ENCODE measurements at places on chromosomes 1 and 21.

DNA sequence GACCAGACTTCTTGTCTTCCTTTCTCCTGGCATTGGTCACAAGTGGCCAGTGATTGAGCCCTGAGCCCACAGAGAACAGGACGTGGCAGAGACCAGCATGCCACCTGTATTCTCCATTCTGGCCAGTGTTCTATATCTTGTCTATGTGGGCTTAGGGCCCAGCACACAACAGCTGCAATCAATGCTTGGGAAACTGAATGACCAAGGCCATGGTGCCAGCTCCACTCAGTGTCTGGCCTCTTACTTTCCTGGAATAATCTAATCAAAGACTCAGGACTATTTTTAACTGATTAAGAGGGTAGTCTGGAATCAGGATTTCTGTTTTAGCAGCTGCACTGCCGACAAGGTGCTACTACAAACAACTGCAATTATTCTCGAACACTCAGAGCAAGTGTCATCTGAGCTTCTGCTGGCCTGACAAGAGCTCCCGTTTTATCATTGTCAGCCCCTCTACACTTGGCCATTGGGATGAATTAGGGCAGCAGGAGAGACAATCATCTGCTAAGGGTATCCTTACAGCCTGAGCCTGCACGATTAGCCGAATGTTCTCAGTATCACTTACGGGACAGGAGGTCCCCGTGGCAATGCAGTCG is 74.4 kb upstream of the GRIK3 start:
- no peak for DNase-seq

DNA sequence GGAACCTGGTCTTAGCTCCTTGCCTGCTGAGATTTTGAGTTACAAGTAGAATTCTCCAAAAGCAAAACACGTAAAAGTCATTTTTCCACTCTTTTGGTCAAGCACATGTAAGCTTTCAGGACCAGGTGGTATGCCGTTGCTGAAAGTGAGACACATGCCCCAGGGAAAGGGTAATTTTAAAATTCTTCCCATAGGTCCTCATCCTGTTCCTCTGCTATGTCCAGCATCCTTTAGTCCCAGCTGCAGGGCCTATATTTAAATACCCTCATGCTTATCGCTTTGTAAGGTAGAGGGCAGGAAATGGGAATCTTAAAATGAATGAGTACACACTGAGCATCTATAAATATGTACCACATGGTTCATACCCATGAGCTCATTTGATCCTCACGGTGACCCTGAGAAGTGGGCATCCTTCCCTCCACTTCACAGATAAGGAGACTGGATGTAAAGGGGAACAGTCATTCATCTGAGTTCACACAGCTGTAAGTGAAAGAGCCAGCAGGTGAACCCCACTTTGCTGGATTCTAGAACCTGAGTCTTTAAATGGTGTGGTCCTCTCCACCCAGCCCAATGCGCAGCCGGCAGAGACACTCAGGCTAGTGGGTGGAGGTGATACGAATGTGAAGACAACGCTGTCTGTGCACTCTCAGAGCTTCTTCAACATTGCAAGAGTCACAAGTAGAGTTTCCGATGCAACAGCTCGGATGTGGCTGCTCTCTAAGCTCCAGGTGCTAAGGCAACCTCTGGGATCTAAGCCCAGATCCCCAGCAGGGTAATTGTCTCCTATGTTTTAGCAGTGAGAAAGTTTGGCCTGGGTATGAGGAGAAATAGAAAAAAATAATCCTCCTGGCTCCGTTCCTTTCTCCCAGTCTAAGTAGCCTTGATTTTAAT is 163.5 kb downstream of the PLXNA2 start:
- no peak for DNase-seq

- no peak for DNase-seq
Observed at GRCh38 chr1:230097370-230097769, 30.3 kb downstream of the GALNT2 start.

- DNase-seq: no peak
Observed at GRCh38 chr1:30634507-30634906, 88.9 kb downstream of the MATN1 start.

- no peak for DNase-seq
Observed at GRCh38 chr21:33760641-33761440, 118.5 kb downstream of the ITSN1 start.

- DNase-seq: no peak
Observed at GRCh38 chr1:172845371-172845770, 186.5 kb downstream of the FASLG start.

GRCh38 chr1:231827337-231828105 is 200.9 kb downstream of the DISC1 start:
- DNase-seq: no peak

GRCh38 chr21:21163904-21164303 is 165.7 kb downstream of the NCAM2 start:
- no peak for DNase-seq

- DNase-seq: no peak
Observed at GRCh38 chr1:22334860-22335550, 116.6 kb upstream of the ZBTB40 start.

- no peak for DNase-seq
Observed at GRCh38 chr21:41653954-41654491, 112.8 kb downstream of the RIPK4 start.

- no peak for DNase-seq
Observed at GRCh38 chr1:228072658-228073043, 9.9 kb upstream of the ARF1 start.

GRCh38 chr21:18959817-18960216 is 556.2 kb upstream of the TMPRSS15 start:
- DNase-seq: no peak

DNA sequence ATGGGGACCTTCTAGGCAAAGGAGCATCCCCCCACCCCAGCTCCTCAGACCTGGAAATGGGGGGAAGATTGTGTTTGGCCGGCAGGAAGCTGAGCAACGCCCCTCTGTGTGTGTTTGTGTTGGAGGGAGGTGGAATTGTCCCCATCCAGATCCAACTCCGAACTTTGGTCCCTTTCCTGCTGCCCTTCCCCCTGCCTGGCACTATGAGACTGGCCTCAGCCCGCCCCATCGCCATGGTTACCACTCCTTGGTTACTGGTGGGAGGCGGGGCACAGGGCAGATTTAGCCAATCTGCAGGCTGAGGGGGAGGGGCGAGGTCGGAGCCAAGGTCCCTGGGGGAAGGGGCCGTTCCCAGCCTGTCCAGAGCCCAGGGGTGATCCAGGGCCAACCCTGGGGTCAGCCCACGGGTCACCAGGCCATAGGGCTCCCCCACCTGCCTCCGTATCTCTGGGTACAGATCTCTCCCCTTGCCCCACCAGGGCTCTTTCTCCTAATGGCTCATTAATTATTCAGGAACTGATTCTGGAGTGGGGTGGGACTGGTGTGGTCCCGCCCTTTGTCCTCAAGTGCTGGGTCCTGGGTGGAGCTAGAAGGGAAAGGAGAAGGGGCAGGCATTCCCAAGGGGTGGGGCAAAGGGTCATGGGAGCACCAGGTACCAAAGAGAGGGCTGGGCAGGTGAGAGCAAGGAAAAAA is 15.2 kb downstream of the PTPRF start:
- peak; percentile 47 for DNase-seq

DNA sequence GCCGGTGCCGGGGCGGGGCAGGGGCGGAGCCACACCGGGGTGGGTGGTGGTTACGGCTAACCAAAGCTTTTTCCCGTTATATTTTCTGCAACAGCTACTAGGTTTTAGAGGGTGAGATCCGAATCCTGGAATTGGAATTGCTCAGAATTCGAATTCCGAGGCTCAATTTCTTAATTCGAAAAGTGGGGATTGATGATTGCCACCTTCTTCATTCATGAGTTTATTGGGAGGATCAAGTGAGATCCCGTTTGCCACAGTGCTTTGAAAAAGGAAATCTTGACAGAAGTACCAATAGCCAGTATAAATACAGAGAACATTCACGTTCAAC is 207 bp upstream of the SVBP start:
- DNase-seq: no peak

DNA sequence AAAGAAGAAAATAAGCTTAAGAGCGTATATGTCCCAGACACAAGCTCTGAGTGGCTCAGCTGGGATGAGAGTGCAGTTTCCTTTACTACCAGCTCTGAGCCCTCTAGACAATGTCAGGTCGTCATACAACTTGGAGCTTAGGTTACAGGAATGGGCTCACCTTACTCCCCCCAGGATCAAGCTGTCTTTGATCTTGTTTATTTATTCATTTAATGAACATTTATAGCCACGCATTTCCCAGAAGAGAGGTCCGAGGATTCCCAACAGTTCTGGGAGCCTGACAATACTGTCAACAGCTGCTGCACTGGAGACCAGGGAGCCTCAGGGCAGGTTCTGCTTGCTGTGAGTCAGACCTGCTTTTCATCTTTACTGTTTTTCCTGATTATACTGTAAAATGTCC is 378.9 kb downstream of the PLPP3 start:
- DNase-seq: no peak

DNA sequence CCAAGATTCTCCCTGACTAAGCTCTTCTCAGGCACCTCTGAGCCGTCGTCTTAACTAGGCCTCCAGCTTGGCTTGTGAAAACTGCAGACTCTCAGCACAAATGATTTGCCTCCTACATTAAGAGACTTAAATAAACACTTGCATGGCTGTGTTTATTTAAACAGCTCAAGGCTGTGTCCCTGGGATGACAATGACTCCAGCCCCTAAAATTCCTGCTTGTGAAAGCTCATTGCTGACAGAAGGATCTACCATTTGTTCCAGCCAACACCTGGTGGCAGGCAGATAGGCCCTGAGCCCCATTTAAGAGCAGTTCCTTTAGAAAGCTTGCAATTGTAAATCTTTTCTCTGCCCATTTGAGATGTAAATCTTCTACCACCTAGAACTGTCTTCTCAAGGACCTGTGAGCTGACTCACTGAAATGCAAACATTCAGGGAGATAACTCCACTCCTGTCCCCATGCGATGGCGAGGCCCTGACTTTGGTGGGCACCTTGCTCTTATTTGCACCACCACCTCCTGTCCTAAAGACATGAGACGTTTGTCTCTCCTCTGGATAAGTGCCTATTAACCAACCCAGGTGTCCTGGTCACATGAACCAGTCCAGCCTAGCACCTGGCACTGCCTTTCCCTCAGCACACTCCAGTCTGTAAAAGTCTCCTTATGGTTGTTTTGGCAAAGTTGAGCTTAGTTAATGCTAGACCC is 15.1 kb upstream of the PCP4 start:
- no peak for DNase-seq

DNA sequence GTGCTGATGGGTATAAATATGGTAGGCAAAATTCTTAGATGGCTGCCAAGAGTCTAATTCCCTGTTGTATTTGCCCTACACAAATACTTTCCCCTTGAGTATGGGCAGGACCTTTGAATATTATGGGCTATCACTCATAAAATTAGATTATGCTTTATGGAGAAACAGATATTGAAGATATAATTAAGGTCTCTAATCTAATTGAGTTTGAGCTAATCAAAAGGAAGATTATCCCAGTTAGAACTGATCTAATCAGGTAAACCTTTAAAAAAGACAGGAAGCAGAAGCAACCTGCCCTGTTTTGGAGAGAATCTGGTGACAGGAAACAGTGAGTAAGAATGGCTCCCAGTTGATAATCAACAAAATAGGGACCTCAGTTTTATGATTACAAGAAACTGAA is 609.0 kb upstream of the PRMT6 start:
- no peak for DNase-seq

DNA sequence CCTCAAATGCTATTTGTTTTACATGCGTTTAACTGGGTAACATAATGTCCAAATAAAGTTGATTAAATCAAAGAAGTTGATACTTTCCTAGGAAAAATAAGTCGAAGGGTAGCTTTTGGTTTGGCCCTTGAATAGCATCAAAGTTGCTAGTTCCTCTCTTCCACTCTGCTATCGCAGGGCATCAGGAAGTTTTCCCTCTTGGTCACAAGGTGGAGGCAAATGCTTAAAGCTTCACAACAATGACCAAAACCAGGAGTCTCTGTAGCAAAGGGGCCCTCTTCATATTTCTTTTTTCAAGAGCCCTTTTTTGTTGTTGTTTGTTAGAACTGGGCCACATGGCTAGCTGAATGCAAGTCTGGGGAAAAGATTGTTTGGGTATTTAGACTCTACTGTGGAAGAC is 668.4 kb downstream of the KCNT2 start:
- no peak for DNase-seq

- no peak for DNase-seq
Observed at GRCh38 chr1:172907834-172908326, 142.9 kb downstream of the TNFSF18 start.

GRCh38 chr1:157542676-157543075 is 9.6 kb downstream of the FCRL5 start:
- no peak for DNase-seq

DNA sequence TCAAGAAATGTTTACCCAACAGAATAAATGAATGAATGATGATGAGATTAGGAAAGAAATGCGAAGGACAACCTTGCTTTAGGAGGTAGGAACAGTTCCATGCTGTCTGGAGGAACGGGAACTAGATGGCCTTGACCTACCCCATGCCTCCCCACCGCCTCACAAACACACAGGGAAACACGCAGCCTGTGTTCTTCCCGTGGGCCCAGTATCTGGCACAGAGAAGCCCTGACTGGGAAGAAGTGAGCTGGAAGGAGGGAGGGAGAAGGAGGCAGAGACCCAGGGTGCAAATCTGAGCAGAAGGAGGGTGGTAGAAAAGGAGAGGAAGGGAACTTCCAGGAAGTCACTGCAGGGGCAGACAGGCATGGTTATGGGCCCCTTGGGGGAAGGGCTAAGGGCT is 3.5 kb upstream of the ADORA1 start:
- DNase-seq: no peak

- DNase-seq: no peak
Observed at GRCh38 chr1:156414461-156415064, 45.6 kb downstream of the RHBG start.

- DNase-seq: no peak
Observed at GRCh38 chr1:151485685-151486255, 25.4 kb upstream of the CGN start.

DNA sequence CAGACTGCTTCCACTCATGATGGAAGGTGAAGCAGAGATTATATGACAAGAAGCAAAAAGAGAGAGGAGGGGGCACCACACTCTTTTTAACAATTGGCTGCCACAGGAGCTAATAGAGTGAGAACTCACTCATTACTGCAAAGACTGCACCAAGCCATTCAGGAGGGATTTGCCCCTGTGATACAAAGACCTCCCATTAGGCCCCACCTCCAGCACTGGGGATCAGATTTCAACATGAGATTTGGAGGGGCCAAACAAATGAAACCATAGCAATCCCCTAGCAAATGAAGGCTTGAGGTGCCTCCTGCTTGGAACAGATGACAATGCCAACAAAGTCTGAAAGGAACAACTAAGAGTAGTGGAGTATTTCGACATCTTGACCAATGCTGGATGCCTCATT is 122.5 kb upstream of the COA6 start:
- DNase-seq: no peak

GRCh38 chr1:192477630-192478029 is 97.9 kb upstream of the RGS1 start:
- no peak for DNase-seq

- no peak for DNase-seq
Observed at GRCh38 chr1:147077936-147078605, 94.2 kb downstream of the PRKAB2 start.

Data from thoracic aorta (tissue), 2 donors.